ENCODE measurements at places on chromosomes 7 and 10.

DNA sequence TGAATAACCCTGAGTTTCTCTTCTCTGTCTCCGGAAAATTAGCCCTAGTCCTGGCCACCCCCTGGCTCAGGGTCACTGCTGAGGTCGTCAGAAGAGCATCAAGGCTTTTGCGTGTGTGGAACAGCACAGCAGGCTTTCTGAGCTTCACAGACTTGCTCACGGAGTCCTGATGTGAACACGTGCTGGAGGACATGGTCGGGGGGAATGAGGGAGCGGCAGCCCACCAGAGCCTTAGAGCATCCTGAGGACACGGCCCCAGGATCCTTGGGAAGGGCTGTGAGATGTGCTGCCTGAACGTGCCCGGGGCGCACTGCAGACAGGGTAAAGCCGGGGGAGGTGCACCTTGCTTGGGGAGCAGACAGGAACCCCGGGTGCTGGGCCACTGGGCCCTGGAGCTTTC lies 28.8 kb downstream of the TMEM120A start:
- no peak for DNase-seq

DNA sequence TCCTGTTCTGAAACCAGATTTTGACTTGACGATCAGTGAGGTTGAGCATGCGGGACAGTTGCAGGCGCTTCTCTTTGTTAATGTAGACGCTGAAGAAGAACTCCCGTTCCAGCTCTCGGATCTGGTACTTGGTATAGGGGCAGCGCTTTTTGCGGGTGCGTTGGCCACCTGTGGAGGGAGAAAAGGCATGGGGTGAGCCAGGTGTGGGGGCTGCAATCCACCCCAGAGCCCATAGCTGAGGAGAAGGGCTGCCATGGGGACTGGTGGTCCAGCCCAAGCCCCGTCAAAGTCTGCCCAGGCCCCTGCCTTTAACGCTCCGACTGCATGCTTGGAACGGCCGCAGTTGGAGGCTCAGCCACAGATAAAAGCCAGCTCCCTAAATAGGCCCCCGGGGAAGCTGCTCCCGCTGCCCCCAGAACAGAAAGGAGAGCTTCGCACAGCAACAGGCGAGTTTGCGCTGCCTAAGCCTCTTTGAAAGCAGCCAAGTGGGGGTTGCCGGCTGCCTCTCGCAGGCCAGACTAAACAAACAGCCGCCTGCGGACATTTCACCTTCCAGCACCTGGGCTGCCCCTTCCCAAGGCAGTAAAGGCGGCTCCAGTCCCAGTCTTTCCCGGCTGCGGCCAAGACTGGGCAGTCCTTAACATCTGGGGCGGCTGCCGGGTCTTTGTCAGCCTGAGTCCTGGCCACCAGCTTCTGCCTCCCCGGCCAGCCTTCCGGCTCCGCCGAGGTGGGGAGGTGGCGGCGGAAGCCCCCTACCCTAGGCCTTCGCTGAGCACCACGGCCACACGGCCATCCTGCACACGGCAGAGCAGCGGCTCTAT lies 2.0 kb downstream of the HOXA11 start:
- DNase-seq = peak; percentile 13

DNA sequence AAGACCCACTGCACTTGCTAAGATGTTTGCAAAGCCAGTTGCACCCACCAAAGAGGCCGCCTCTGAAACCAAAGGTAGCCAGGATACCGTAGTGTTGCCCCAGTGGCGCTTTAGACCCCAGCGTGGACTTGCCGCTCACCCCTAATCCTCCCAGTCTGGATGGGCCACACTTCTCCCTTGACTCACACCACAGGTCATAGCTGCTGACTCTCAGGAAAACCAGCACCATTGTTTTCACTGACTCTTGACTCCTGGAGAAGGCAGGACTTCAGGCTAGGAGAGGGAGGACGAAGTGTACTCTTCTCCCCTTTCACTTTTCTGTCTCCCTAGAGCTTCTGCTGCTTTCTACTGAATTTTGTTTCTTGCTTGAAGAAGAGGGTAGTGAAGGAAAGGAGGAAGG lies 22.3 kb downstream of the RAB19 start:
- DNase-seq = no peak

DNA sequence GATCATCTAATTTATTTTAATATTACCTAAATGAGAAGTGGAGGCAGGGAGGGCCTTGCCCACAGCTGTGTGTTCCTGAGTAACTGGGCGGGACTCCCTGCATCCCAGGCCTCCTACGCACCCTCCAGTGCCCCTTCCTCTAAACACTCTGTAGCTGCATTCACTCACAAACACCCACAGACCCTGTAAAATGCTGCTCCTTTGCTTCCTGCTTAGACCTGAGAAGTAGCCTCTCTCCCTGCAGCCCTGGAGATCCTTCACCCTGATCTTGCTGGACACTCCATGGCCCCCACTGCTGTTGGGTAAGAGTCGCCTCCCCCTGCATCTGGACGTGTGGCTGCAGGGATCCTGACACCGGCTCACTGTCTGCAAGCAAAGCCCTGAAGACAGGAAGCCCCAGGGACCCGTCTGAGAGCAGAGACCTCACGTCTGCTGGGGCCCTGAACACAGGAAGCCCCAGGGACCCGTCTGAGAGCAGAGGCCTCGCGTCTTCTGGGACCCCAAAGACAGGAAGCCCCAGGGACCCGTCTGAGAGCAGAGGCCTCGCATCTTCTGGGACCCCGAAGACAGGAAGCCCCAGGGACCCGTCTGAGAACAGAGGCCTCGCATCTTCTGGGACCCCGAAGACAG lies 589.8 kb downstream of the DNAJB6 start:
- DNase-seq = no peak

DNA sequence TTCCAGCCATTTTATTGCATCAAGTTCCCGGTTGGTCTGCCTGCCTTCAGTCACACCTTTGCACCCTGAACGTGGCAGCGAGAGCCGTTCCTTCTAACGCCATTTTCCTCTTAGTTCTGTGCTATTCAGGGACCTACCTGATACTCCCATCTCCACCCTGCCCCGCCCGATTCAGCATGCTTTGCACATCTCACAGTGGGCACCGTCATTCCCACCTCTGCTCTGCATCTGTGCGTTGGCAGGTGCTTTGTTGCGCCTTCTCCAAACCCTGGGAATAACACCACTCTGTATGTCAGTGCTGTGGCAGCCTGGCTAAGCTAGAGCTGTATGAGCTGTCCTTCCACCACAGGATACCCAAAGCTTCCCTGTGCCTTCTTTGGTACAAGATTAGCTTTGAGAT lies 96.8 kb downstream of the ACTR3B start:
- DNase-seq = no peak

GRCh38 chr10:51926337-51926736 lies 226.9 kb upstream of the CSTF2T start:
- DNase-seq = no peak

DNA sequence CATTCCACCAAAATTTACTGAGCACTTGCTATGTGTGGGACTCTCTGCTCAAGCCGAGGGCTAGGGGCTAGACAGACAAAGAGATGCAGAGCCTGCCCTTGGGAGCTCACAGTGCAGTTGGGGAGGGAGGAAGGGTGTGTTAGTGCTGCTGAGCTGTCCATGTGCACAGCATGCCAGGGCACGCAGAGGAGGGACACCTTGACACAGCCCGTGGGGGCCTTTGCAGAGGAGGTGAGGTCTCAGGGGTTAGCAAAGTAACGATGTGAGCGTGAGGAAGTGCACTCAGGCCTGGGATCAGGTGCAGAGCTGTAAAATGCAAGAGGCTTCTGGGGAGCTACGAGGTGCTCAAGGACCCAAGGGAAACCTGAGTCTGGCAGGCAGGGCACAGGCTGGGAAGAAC lies 16.3 kb downstream of the PRKCQ start:
- DNase-seq = no peak

DNA sequence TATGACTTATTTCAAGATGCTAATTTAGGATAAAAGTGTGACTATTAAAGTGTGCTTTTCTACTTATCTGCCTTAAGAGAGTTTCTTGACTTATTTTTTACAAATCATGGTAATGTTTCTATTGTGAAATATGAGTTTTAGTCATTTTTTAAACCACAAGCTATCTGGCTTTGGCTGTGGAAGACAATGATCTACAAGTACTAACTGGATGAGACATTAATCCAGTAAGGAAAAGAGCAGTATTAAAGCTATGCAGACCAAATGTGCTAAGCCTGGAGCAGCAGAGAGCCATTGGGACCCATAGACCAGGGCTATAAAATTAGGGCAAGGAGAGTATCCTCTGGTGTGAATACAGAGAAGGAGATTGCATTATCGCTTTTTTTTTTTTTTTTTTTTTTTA lies 92.4 kb downstream of the SEMA3A start:
- no peak for DNase-seq

- DNase-seq = no peak
Observed at GRCh38 chr10:93280121-93280698, 201.9 kb downstream of the MYOF start.

GRCh38 chr7:132580277-132580676 lies 4.0 kb upstream of the PLXNA4 start:
- DNase-seq = no peak

- DNase-seq = no peak
Observed at GRCh38 chr7:131436384-131436783, 108.7 kb downstream of the MKLN1 start.

GRCh38 chr10:9227679-9228365 lies 1173.3 kb downstream of the GATA3 start:
- DNase-seq = no peak

- no peak for DNase-seq
Observed at GRCh38 chr10:79314761-79315601, 32.3 kb upstream of the PPIF start.

DNA sequence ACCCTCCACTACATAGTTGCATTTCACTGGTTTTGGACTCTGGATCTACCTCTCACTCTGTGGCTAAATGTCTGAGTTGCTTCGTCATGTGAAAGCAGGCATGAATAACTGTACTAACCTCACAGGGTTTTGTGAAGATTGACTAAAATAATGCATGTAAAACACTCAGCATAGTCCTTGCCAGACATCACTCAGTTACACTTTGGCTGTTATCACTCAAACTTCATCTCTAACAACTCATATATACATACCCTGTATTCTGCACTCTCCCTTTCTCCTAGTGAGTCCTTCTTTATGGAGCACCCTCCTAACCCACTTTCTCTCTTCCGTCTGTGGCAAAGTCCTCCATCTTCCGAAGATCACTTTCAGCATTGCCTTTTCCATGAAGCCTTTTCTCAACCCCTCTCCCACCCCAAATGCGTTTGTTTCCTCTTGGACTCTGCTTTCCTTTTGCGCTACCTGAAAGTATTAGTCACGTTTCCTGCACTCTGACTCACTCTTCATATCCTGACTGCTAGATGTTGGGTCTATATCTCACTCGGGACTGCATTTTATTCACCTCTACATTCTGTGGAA lies 72.6 kb downstream of the OSBPL3 start:
- DNase-seq = no peak

DNA sequence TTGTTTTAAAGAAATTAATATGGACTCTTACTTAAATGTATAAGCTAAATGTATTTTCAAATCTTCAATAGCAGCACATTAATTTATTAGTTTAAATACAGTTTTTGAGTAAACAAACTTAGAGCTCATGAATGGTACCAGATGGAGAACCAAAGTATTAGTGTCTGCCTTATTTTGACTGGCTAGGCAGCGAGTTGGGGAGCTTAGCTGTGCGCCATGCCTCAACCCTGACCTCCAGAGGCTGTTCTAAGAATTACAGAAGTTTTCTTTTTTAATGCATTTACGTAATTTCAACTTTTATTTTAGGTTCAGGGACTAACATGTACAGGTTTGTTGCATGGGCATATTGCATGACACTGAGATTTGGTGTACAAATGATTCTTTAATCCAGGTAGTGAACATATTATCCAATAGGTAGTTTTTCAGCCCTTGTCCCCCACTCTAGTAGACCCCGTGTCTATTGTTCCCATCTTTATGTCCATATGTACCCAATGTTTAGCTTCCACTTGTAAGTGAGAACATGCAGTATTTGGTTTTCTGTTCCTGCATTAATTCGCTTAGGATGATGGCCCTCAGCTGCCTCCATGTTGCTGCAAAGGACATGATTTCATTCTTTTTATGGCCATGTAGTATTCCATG lies 166.8 kb downstream of the IQUB start:
- peak; percentile 52 for DNase-seq

- peak; percentile 97 for DNase-seq
Observed at GRCh38 chr7:76294344-76295024, 8.0 kb upstream of the HSPB1 start.

DNA sequence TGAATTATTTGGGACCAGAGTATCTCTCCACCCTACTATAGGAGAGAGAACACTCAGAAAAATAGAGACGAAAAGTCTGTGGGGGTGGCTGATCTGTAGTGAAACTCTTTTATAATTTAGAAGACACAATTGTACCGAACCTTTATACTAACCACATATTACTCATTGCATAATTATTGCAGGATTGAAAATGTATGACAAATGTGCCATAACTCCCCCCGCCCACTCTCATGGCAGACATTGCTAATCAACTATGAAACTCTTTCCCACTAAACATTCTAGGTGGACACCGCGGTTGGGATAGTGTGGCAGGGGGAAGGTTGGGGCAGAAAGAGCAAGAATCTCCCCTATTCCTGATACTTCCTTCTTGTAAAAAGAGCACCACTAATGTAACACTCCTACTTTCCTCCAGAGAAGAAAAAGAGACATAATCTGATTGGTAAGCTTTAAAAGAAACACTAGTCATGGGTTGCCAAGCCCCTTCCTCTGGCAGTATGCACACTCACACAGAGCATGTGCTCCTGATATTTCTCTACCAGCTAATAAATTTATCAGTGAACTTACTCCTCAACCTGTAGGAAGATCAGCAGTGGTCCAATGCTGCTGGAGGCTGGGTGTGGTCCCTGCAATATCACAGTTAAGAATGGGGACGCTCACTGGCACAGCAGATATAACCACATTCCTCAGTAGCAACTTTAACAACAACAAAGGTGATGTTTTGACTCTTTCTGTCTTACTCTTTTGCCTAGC lies 18.7 kb upstream of the ARID5B start:
- no peak for DNase-seq

GRCh38 chr7:151143261-151144015 lies 24.1 kb downstream of the GBX1 start:
- DNase-seq = no peak

DNA sequence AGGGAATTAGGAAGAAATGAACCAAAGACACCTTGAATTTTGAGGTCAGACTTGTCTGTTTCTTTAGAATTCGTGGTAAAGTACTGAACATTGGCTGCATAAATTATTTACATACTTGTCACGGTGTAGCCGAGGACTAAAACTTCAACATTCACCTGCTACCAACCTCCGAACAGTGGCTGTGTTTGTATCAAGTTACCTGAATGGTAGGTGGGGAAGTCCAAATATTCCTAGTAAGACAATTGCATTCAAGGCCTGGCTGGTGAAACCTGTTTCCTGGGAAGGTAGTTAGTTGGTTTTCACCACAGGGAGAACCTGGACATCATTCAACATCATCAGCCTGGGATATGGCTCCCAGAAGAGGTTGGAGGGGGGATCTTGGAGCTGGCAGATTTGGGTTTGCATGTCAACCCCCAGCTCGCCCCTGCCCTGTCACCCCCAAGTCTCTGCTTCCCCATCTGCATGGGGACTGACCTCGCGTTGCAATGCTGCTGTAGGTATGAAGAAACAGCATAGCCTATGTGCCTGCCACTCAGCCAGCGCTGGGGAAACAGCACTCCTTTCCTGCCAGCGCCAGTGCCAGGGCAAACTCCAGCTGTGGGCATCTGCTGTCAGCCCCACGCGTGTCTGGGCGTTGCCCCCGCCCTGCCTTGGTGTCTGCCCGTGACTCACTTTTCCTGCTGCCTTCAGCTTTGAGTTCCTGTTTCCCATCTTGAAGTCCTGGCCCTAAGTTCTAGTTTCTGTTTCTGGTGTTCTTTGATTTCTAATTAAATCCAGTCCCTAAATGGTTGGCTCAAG lies 12.7 kb upstream of the LARP4B start:
- no peak for DNase-seq
